ENCODE measurements at places on chromosomes 6 and 20.

DNA sequence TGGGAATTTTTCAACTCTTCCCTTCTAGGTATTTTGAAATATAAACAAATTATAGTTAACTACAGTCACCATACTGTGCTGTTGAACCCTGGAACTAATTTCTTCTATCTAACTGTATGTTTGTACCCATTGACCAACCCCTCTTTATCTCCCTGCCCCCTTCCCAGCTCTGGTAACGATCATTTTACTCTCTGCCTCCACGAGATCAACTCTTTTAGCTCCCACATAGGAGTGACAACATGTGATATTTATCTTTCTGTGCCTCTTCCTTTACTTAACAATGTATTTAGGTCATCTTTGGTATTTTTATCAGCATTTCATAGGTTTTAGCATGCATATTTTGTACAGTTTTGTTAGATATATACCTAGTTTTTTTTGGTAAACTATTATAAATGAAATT is 45.9 kb downstream of the ASXL1 start:
- no peak for DNase-seq

- DNase-seq = no peak
Observed at GRCh38 chr6:125753218-125753936, 3.9 kb downstream of the HEY2 start.

DNA sequence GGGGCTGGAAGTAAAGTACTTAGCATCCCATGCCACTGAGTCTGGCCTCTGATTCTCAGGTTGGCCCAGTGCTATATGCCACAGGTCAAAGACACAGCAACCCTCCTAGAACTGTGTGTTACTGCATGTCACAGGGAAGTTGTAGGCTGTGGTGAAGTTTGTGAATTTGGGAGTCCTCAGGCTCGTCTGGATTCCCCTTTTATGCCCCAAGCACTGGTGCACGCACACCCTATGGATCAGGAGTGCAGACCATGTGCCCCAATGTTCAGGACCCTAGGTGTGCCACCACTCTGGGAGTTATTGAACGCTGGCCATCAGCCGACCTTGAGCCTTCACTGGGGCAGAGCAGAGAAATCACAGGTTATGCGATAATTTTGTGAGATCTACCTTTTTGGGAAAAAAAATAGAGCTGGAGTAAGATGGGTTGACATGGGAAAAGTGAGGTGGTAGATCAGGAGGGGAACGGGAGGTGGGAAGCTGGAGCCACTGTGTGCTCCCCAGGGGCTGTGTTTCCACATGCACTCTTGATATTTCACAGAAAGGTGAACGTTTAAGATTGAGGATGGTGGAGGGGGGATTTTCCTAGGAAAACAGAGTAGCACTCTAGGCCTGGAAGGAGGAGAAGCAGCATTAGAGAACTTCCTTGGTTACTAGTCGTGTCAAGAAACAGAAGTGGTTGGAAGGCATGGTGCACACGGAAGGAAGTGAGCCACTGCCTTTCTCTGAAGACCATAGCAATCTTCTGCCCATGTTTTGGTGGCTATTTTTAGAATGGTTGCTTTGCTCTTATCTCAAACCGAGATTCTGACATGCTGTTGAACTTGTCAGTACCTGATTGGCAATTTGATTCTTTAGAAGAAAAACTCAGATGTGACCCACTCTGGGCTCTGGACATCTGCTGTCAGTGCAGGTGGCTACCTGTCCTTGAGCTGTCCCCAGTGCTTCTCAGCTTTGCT is 44.1 kb downstream of the DUSP22 start:
- no peak for DNase-seq

- no peak for DNase-seq
Observed at GRCh38 chr6:116409756-116410155, 39.0 kb downstream of the DSE start.

GRCh38 chr6:167827583-167828324 is 1.0 kb downstream of the AFDN start:
- DNase-seq = no peak

DNA sequence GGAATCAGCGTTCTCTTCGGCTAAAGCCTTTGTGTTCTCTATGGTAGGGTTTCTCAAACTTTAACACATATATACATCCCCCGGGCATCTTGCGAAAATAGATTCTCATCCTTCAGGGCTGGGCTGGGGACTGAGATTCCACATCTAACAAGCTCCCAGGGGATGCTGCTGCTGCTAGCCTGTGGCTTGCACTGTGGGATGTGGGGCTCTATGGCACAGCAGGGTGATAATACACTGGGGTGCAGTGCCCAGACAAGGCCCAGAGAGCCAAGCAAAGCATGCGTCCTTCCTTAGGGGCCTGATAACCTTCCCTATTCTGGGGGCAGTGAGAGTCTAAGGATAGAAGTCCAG is 102.0 kb downstream of the LAMP5 start:
- no peak for DNase-seq

GRCh38 chr6:138970856-138971425 is 17.1 kb downstream of the REPS1 start:
- no peak for DNase-seq

- DNase-seq = no peak
Observed at GRCh38 chr6:112183271-112183671, 71.1 kb downstream of the LAMA4 start.

- no peak for DNase-seq
Observed at GRCh38 chr6:71402096-71402495, 113.5 kb downstream of the OGFRL1 start.

- no peak for DNase-seq
Observed at GRCh38 chr6:42509765-42510164, 54.1 kb upstream of the UBR2 start.

- no peak for DNase-seq
Observed at GRCh38 chr6:7058250-7058923, 49.4 kb upstream of the RREB1 start.

- DNase-seq = no peak
Observed at GRCh38 chr20:48725555-48725991, 102.2 kb downstream of the PREX1 start.

- DNase-seq = no peak
Observed at GRCh38 chr6:167572841-167573271, 248.0 kb downstream of the TTLL2 start.

- no peak for DNase-seq
Observed at GRCh38 chr6:17930321-17930993, 57.0 kb downstream of the KIF13A start.

- DNase-seq = no peak
Observed at GRCh38 chr20:41005361-41005729, 23.3 kb upstream of the TOP1 start.

DNA sequence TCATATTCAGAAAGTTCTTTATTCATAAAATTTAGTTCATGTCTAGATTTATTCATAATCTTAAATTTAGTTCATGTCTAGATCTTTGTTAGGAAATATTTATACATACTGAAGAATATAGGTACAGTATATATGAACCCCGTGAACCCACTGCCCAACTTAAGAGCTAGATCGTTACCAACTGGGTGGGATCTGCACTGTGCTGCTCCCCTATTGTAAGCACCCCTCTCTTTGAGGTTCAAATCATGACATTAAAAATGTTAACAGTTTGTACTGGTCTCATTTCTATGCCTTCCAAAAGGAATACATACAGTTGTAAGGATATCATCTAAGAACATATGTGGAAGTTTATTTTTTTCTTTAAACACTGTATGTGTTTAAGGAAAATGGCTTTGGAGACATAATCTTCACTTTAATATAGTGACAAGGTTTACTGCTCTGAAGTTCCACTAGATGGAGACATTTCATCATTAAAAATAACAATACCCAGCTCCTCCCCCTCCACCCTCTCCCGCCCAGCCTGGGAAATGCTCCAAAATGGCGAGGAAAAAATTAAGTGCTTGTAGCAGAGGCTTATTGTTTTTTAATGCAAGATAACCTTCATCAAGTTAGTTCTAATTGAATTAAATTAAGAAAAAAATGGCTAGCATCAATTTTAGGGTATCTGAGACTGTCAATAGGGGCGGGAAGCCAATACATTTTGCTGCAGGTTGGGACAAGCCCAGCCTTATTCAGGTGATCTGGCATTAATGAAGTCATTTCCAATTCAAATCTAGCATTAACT is 104.1 kb upstream of the TRAF3IP2 start:
- DNase-seq = peak; percentile 32

- DNase-seq = no peak
Observed at GRCh38 chr20:45097485-45098102, 3.3 kb downstream of the KCNS1 start.
